ENCODE measurements at places on chromosomes 4 and X.

GRCh38 chr4:91256751-91257150, 1047.0 kb upstream of the GRID2 start:
- no peak for DNase-seq

DNA sequence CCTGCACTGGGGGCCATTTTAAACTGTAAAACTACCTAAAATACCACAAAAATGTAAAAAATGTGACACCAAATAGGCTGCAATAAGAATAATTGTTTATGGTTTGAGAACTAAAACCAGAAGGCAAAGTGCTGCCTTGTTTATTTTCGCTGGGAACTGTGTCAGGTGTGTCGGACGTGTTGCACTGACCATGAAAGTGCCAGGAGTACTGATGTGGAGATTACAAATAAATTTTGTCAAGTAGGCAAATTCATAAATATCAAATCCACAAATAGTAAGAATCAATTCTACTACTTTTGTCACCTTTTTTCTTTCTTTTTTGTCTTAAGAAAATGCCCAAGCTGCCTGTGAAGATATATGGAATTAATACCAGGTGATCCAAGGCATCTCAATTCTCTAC, 37.7 kb downstream of the PAPSS1 start:
- DNase-seq, result no peak

DNA sequence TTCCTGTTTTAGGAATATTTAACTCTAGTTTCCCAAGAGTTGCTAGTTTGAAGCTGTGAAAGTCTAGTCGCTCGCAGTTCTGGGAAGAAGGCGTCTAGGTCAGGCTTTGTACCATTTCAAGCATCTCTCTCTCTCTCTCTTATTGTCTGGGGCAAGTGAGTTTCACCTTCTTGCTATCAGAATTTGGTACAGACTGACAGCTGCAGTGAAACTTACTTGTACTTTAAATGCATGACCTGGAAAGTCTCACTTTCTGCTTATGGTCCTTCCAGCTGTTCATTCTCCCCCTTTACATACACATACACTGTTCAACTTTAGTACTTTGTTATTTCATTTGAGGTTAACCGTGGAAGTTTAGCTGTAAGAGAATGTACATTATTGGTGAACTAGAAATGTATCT, 4.4 kb downstream of the FRMPD4 start:
- DNase-seq, result no peak

DNA sequence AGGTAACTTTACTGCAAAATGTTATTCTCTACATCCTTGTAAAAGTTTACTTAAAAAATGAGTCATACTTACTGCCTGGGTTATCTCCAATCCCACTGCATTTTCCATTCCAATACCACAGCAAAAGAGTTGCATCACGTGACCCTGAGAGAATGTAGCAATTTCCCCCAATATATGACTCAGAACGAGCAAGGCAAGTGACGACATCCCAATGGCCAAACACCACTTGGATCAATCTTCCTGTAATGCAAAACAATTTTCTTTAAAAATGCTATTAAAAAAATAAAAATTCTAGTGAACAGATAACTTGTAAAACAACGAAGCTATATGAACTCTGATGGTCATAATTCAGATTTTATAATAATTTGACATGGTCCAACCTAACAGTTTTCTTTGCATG, 224.3 kb downstream of the DCLK2 start:
- DNase-seq, result peak; percentile 29

DNA sequence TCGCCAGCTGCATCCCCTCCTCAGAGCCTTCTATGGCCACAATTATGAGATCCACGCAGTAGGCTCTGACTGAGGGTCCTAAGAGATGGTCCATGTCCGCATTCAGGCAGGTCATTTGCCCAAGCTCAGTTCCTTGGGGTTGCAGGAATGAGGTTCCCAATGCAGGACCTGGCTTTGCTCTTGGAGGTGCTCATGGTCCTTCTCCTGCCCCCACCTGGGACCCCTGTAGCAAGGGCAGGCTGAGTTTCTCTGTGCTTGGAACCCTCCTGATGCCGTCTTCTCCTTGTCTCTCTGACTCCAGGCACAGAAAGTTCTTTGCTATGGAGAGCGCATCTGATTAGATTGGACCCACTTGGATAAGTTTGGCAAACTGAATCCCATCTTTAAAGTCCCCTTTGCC, 16.5 kb upstream of the SHOX start:
- DNase-seq, result no peak

DNA sequence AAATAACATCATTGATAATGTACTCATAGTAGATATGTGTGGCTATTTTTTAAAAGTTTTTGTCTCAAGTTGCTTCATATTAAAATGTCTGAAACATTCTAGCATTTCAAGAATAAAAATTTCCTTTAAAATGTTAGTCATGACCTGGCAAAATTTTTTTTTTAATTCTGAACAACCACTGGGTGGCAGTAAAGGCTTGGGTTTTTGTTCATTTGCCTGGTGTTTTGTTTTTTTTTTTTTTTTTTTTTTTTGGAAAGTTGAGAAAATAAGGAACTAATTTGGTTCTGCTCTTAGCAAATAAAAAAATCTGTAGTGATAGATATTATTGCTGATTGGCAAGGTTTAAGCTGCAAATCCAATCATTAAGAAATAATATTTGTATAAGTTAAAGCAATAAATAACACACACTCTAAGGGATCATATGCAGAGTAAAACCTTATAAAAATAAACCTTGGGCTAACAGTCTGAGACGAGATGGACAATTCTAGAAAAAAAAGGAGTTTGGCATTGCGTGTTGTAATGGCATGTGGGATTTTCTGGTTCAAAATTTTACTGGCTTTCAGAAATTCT, 81.4 kb downstream of the CEP44 start:
- DNase-seq, result no peak

GRCh38 chr4:174071595-174071994, 211.9 kb downstream of the FBXO8 start:
- DNase-seq, result no peak

DNA sequence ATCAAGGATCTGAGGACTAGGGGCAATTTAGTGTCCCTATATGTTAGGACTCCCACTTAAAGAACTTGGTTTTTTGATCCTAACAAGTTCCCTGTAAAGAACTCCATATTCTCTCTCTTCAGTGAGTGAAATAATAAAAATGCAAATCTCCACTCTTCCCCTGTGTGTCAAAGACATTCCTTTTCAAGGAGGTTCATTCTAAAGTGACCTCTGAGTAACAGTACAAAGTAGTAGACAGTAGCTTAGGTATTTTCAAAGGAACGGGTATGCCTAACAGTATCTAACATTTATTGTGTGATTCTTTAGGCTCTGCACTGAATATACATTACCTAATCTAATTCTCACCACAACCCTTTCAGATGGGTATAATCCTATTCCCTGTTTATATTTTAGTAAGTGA, 58.4 kb upstream of the SCOC start:
- no peak for DNase-seq

DNA sequence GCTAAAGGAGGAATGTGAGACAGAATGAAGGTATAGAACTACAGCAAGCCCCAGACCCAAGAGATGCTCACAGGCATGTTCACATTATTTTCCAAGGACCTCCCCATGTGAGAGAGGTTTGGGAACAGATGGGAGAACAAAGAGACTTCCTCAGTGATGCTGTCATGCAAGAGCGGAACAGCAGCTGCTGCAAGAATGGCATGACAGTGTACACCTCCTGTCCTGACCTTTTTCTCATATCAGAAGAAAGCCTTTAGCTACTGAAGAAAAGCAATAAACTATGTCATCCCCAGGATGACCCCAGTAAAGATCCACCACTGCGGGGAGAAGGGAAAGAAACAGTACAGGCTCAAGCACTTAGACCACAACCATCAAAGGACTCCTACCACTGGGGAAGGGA, 7.2 kb downstream of the PRDM5 start:
- DNase-seq, result no peak

- no peak for DNase-seq
Observed at GRCh38 chr4:8276358-8277240, 7.0 kb downstream of the HTRA3 start.

DNA sequence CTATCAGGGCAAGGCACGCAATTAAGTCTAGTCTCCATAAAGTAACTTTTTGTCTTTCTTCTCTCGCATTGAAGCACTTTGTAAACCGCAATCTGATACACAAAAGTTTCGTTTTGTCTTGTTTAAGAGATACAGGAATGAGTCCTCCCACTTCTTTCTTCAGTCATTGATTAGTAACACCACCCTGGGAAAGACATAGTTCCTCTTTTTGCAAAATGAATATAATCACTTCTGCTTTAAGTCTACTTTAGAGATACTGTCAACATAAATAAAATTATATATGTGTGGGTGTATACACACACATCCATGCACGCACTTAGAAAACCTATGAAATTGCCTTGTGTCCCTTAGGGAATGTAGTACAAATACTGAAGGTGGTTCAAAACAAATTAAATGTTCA, 11.7 kb downstream of the COQ2 start:
- DNase-seq, result no peak

GRCh38 chr4:6268650-6269615, 717 bp upstream of the WFS1 start:
- DNase-seq, result no peak

DNA sequence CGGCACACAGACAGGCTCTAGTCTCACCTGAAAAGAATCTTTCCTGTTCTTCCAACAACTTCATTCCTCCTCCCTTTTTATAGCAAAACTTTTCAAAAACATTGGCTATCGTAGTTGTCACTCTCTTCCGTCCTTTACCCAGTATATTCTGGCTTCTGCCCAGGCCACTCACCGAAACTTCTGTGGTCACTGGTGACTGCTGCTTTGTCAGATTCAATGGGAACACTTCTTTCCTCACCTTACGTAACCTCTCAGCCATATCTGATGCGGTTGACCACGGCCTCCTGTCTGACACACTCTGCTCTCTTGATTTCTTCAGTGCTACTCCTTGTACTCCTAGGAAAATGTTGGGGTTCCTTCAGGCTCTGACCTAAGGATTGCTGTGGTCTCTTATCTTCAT, 9.2 kb upstream of the RNF150 start:
- DNase-seq, result no peak

- no peak for DNase-seq
Observed at GRCh38 chrX:97050392-97050791, 166.7 kb downstream of the RPA4 start.

GRCh38 chr4:153233761-153234371, 29.6 kb downstream of the TRIM2 start:
- peak; percentile 59 for DNase-seq

DNA sequence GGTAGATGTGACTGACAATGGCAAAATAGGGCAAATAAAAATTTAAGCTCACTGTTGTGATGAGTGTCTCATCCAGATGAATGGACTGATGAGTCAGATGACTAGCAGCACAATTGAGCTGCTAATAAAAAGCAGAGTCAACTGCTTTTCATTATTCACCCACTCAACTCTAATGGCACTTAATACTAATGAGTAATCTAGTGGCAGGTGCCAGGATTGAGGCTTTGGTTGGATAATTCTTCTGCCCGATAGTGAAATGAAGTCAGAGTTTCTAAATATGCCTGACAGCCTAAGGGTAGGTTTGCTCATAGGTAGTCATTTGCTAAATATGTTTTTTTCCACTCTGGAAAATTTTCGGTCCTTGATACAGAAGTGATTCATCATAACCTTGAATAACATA, 10.4 kb downstream of the OGT start:
- DNase-seq, result no peak

- DNase-seq, result no peak
Observed at GRCh38 chr4:6257247-6258025, 12.2 kb upstream of the WFS1 start.

- DNase-seq, result no peak
Observed at GRCh38 chr4:47736555-47736954, 101.3 kb downstream of the CORIN start.

DNA sequence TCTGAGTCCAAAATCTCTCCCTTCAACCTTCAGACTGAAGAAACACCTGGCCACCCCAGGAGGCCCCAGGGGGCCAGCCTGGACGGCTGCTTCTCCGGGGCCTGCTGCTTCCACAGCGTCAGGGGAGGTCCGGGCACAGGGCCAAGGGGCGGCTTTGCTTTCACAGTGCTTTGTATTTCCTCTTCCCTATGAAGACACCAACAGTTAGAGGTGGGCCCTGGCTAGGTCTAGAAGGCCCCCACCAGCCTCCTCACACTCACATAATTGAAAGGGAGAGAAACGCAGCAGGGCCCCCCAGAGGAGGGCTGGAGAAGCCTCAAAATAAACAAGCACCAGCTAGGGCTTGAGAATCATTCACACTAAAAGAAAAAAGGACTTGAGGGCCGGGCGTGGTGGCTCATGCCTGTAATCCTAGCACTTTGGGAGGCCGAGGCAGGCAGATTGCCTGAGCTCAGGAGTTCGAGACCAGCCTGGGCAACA, 17.8 kb downstream of the SCD5 start:
- DNase-seq, result peak; percentile 91

DNA sequence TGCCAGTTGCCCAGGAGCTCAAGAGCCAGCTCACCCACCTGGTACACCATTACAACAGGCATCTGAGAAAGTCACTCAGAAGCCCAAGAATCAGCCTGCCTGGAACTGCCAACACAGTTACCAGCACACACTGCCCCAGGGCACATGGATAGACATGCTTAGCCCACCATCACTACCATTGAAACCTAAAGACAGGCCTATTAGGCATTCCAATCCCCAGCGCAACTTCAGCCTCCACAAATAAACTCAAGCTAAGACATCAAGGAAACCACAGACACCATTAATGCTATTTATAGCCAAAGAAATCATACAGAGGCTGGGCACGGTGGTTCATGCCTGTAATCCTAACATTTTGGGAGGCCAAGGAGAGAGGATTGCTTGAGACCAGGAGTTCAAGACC, 42.3 kb downstream of the ATRX start:
- no peak for DNase-seq

- DNase-seq, result no peak
Observed at GRCh38 chrX:138928737-138929459, 217.4 kb upstream of the FGF13 start.

DNA sequence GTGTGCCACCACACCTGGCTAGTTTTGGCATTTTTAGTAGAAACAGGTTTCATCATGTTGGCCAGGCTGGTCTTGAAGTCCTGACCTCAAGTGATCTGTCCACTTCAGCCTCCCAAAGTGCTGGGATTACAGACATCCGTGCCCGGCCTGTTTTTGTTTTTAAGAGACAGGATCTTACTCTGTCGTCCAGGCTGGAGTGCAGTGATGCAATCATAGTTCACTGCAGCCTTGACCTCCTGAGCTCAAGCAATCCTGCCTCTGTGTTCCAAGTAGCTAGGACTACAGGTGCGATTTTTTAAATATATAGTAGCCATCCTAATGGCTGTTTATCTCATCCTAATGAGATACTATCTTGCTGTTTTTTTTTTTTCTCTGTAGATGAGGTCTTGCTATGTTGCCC, 47.6 kb downstream of the RNF212 start:
- no peak for DNase-seq

DNA sequence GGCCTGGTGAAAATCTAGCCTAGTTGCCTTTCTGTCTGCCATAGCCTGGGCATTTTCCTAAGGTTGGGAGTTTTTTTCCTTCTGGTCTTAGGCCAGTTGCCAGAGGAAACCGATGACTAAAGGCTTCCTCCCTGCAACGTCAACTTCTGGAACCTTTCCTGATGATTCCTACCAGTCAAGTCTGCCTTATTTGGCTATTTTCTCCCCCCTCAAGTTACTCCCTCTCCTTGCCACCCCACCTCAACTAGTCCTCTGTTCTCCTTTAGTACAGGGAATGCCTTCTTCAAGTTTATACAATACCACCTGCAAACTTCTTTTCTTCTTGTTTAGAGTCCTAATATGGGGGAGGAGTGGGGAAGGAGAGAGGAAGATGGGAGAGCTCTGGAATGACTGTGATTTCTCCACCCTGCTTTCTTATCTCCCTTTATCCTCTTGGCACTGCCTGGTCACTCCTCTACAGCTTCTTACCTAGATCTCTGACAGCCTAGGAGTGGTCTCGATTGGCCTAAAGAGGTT, 10.6 kb downstream of the MSN start:
- DNase-seq, result no peak

Data from lower leg skin (tissue), 4 donors.